ENCODE measurements at places on chromosomes 3 and 15. TPM values are rescaled to one million over a fixed set of nuclear protein-coding genes. Genes with fewer than 3 reads are reported as not detected.

PEX11A gene
- 10.6 TPM for total RNA-seq

COL6A6 gene
- total RNA-seq = 0.23 TPM

CFAP92 gene
- not detected for total RNA-seq

MAGEL2 gene
- total RNA-seq = 0.73 TPM

ATP13A5 gene
- not detected for total RNA-seq

AP3B2 gene
- total RNA-seq = 0.39 TPM

ACTRT3 gene
- total RNA-seq = 6.4 TPM

LAMB2 gene
- total RNA-seq = 2,279 TPM

PLSCR2 gene
- not detected for total RNA-seq

PRICKLE2 gene
- 35.4 TPM for total RNA-seq

HIGD2B gene
- not detected for total RNA-seq

ACKR4 gene
- total RNA-seq = 24.0 TPM

ZBTB38 gene
- total RNA-seq = 130 TPM

RARB gene
- total RNA-seq = 10.2 TPM

ISLR gene
- 134 TPM for total RNA-seq

GPR15 gene
- total RNA-seq = not detected

MOBP gene
- not detected for total RNA-seq

SPSB4 gene
- not detected for total RNA-seq

Data from smooth muscle cell of the pulmonary artery (primary cell).